ENCODE measurements at places on chromosomes 7 and 10. TPM values are rescaled to one million over a fixed set of nuclear protein-coding genes. Genes with fewer than 3 reads are reported as not detected.

DNA sequence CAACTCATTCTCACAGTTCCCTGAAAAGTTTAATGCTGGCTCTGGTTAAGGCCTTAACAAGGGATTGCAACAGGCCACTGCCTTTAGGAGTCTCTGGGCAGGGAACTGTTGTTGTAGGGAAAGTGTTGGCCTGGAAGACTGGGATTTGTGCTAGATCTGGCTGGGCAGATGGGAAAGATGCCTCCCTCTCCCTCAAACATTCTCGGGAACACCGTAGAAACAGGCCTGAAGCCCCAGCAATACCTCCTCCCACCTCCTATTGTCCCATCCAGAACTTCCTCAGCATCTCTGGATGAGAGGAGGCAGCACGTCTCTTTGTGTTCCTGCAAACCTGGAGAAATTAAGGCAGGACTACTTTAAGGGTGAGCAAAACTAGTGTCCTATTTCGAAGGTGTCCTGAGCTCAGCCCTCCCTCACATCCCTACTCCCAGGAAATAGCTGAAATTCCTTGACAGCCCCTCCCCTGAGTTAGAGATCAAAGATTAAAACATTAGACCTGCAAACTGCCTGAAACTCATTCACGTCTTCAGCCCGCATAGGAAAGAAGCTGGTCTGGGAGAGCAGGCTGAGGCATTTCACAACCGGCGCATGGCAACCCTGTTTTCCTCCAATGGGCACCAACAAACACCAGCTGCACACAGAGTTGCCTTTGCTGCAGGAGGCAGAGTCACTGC, 10.9 kb upstream of the MAP3K8 start:
- peaks cover 8% of the 10 kb centered on the region for H3K4me1 ChIP-seq
- H3K4me3 ChIP-seq = peak overlapping the region; percentile 58
- H3K27ac ChIP-seq = peak overlapping the region; percentile 78
- H3K36me3 ChIP-seq = no peaks in the 10 kb centered on the region
- no peaks in the 10 kb centered on the region for H3K27me3 ChIP-seq

GRCh38 chr10:88922041-88922440, 30.5 kb downstream of the ACTA2 start:
- peaks cover 22% of the 10 kb centered on the region for H3K27me3 ChIP-seq
- H3K36me3 ChIP-seq = no peaks in the 10 kb centered on the region
- no peak overlapping the region for H3K27ac ChIP-seq
- H3K4me1 ChIP-seq = peaks cover 6% of the 10 kb centered on the region
- H3K4me3 ChIP-seq = no peak overlapping the region

SPDYE17 gene
- not detected for total RNA-seq

GRCh38 chr7:151013356-151013732, 10.9 kb downstream of the ATG9B start:
- no peak overlapping the region for H3K4me3 ChIP-seq
- no peaks in the 10 kb centered on the region for H3K36me3 ChIP-seq
- H3K4me1 ChIP-seq = peaks cover 9% of the 10 kb centered on the region
- H3K27me3 ChIP-seq = peaks cover 18% of the 10 kb centered on the region

- no peaks in the 10 kb centered on the region for H3K27me3 ChIP-seq
- no peak overlapping the region for H3K4me3 ChIP-seq
- H3K27ac ChIP-seq = no peak overlapping the region
Measured at GRCh38 chr7:25326501-25327156, 98.3 kb upstream of the NPVF start.

DNA sequence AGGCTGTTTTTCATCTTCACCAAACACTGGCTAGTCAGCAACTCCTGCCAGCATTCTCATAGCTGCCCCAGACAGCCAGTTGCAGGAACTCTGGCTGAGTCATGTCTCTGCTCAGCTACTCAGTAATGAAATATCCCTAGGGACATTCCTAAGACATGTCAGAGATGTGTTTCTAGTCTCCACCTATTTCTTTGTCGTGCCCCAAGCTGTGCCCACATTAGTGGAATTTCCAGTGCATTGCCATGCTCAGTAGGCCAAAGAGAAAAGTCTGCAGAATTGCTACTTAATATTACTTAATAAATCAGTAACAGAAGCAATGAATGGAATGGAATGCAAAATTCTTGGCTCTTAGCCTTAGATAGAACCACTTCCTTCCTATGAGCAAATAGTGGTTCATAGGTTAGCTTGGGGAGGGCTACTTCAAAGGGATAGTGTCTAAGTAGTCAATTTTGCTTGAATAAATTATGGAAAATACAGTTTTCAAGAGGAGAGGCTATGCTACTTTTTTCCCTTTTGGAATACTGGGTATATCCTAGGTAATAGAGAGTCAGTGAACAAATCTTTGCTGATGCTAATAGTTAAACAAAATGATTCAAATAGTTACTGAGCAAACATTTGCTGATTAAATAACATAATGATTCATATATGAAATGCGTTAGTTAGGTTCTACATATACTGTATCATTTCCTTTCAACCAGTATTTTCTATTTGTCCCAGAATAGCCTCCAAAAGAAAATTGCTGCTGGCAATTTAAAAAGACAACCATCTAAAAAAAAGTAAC, 23.6 kb upstream of the SEMA3C start:
- peak overlapping the region; percentile 50 for H3K27ac ChIP-seq
- no peaks in the 10 kb centered on the region for H3K27me3 ChIP-seq
- DNase-seq = peak; percentile 63
- H3K4me3 ChIP-seq = no peak overlapping the region

GRCh38 chr10:16510843-16511242, 10.8 kb downstream of the C1QL3 start:
- no peaks in the 10 kb centered on the region for H3K4me1 ChIP-seq
- no peak overlapping the region for H3K4me3 ChIP-seq
- no peaks in the 10 kb centered on the region for H3K27me3 ChIP-seq
- DNase-seq = no peak
- H3K36me3 ChIP-seq = no peaks in the 10 kb centered on the region
- H3K27ac ChIP-seq = no peak overlapping the region
